ENCODE measurements at places on chromosomes 1 and 21.

- no peak for DNase-seq
These were observed 6.2 kb upstream of the C1orf74 start for GRCh38 chr1:209790286-209791193.

DNA sequence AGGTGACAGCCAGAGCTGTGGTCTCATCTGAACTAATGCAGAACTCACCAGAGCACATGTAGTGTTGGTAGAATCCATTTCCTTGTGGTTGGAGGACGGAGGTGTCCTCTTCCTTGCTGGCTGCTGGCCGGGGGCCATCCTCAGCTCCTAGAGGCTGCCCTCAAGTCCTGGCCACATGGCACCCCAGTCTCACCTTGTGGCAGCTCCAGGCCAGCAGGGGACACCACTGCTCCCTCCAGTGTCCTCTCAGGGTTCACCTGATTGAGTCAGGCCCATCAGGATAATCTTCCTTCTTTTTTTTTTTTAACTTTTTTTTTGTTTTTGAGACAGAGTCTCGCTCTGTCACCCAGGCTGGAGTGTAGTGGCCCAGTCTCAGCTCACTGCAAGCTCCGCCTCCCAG is 2.9 kb downstream of the KCNE1 start:
- DNase-seq = no peak

DNA sequence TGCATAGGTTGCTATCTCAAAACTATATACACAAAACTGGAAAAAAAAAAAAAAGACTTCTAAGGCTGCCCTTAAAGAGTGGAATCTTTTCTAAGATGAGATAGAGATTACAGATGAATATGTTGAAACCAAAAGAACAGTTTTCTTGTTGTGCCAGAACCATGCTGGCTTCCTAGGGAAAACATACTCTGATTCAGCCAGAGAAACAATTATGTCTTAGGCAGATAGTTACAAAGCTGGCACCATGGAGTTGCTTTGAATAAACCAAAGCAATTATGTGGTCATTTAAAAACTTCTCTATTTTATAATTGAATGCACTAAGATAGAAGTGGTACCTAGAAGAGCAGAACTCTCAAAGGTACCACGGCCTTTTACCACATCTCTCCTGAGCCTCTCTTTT is 341.3 kb downstream of the PDE4B start:
- DNase-seq = no peak

- no peak for DNase-seq
These were observed 24.9 kb upstream of the APCS start for GRCh38 chr1:159562680-159563079.

DNA sequence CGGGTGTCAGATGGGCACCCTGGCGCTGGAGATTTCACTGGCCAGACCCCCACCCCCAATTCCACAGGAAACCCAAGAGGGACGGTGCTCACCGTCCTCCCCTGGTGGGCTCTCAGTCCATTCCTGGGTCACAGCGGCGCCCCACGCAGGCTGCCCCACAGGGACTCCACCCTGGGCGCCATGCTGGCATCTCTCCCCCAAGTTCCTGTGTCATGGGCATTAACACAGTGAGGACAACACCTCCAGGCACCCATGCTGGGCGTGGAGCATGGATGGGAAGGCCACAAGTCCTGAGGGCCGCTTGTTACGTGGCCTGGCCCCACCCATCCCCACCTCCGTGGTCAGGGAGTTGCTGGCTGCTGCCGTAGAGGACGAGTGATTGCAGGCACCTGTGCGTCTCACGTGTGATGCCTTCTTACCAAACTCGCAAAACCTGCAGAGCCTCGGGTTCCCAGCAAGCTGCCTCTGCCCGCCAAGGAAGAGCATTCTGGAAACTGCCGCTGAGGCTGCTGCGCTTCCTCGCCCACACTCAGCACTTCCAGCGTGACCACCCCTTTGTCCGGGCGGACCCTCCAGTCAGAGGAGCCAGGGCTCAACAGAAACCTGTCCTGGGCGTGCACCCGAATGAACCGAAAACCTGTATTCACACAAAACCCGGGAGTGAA is 60.3 kb downstream of the SLX9 start:
- DNase-seq = no peak

- DNase-seq = no peak
These were observed 1.2 kb downstream of the HHIPL2 start for GRCh38 chr1:222546548-222547259.

Data from CD4-positive, alpha-beta T cell treated with Interleukin-21 for 1 hour (primary cell).